ENCODE measurements at places on chromosomes 12 and 14. TPM values are rescaled to one million over a fixed set of nuclear protein-coding genes. Genes with fewer than 3 reads are reported as not detected.

DNA sequence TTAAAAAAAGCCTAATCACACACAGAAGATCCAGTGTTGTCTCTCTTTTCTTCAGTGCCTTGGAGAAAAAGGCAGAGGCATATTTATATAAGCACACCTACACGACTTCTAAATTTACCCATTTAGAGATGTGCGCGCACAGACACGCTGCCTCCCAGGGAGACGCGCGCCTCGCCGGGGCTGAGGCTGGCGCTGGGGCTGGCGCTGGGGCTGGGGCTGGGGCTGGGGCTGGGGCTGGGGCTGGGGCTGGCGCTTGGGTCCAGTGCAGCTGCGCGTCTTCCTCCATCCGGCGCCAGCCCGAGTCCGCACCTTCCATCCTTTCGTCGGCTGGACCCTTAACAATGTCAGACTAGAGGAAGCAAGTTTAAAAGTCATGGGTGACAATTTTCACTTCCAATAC lies 118.4 kb upstream of the ARID2 start:
- DNase-seq: no peak

GRCh38 chr14:22386924-22387775 lies 201.9 kb downstream of the DAD1 start:
- DNase-seq: peak; percentile 77

- no peak for DNase-seq
Measured at GRCh38 chr12:42166501-42166900, 21.8 kb upstream of the GXYLT1 start.

DNA sequence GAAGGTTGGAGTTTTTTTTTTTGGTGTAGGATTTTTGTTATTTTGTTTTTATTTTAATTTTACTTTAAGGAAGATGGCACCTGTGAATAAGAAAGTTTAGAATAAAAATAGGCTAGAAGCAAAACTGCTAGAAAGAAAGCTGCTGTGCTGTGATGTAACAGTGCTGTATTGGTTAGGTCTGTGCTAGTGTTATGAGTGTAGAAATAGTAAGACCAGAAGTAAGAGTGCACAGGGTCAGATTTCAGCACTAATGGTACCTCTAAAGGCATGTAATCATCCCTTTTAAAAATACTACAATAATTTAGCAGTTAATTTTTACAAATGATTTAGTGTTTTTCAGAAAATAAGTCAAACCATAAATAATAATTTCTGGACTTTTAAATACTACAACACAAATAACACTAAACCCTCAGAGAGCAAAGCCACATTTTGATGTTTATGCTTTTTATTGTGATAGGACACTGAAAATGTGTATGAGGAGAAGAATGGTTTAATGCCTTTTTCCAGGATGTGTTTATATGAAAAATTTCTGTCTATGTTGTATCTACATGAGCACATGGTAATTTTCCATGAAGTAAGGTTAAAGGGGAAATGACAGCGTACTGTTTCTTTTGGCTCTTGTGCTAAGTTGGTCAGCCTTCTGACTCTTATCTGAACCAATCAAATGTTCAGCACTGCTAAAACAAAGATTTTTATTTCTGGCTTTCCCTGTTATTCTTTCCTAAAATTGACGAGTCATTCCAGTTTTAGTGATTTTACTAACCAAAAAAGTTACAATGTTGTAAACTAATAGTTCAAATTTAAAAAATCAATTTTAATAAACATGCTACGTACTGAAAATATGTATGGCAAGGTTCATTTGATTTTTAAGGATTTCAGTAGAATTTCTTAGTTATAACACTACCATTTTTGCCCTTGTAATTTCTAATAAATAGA lies 96.1 kb downstream of the PPHLN1 start:
- DNase-seq: peak; percentile 7

GRCh38 chr12:71142016-71142415 lies 15.8 kb downstream of the TSPAN8 start:
- DNase-seq: no peak

- no peak for DNase-seq
Measured at GRCh38 chr14:99777951-99778350, 15.3 kb upstream of the EML1 start.

GRCh38 chr14:73136387-73137225 lies at the start of gene PSEN1:
TSS of gene PSEN1 (plus strand) at chr14:73136507. CDS start at chr14:73148020, 11,513 bp downstream.
- peak; percentile 79 for DNase-seq

DNA sequence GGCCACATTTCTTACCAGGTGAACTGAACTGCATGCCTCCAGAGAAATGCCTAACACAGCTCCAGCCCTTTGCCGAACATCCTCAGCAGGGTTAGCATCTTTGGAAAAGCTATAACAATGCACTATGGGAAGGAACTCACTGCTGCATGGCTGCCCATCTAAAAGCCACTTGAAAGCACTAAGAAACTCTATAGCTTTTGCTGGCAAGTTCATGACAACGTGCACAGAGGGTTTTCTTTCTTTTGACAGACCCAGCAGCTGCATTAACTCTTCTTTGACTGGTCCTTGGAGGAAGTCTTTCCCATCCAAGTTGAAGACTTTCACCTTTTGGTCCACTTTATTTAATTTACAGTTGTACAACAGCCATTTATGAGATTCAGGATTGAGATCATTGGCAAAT lies 5.3 kb downstream of the TRMT5 start:
- no peak for DNase-seq

DNA sequence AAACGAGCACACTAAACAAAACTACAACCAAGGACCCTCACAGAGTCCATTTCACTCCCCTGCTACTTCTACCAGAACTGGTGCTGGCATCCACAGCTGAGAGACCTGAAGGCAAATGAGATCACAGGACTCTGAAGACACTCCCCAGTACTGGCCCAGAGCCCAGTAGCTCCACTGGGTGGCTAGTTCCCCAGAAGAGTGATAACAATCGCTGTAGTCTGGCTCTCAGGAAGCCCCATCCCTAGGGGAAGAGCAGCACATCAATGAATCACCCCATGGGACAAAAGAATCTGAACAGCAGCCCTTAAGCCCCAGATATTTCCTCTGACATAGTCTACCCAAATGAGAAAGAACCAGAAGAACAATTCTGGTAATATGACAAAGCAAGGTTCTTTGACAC lies 190.7 kb upstream of the BMP4 start:
- no peak for DNase-seq

GRCh38 chr12:84421103-84421502 lies 491.5 kb downstream of the SLC6A15 start:
- no peak for DNase-seq

DNA sequence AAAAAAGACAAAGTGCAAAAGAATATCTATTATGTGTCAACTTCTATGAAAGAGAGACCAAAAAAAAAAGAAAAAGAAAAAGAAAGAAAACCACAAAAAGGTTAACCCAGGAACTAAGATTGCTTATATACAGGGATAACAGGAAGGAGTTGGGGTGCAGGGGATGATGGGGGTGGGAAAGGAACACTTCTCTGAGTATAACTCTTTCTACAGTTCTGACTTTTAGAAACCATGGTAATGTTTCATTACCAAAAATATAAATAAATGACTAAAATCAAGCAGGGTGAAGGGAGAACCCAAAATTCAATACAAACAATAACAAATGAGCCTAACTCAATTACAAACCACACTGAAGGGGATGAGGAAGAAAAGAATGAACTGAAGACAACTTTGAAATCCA lies 9.1 kb downstream of the IFNG-AS1 start:
- DNase-seq: no peak

DNA sequence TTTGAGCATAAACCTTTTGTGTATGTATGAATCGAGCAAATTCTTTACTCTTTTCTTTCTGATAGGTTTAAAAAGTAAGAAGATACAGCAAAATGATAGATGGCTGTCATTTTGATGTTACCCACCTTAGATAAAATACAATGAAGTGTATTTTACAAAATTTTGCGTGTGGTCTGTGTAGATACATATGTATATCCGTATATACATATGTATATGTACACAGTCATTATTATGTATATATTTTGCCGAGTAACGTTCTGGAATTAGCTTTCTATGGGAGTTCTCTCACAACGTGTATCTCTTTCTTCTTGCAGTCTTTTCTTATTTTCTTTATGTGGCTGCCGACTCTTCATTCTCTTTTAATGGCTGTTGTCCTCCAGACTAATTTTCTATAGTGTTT lies 32.4 kb upstream of the CHPT1 start:
- no peak for DNase-seq

DNA sequence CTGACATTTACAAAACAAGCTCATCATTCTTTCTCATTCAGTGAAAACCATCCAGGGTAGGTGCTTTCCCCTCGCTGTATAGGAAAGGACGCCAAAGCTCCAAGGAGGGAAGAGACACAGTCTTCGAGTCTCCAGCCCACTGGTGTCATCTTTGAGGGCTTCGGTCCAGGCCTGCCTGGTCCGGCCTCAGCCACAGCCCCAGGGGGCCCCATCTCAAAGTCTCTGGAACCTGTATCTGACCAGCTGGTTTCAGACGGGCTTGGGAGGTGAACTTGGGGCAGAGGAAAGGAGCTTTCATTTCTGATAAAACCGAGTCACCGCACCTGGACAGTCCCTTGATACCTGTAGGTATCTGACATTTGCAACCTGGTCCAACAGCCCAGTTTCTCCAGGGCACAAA lies 229.5 kb upstream of the RTL1 start:
- no peak for DNase-seq

- DNase-seq: no peak
Measured at GRCh38 chr12:104955703-104956102, 2.4 kb downstream of the SLC41A2 start.

GRCh38 chr12:125564753-125565152 lies 499.5 kb downstream of the AACS start:
- DNase-seq: no peak

DNA sequence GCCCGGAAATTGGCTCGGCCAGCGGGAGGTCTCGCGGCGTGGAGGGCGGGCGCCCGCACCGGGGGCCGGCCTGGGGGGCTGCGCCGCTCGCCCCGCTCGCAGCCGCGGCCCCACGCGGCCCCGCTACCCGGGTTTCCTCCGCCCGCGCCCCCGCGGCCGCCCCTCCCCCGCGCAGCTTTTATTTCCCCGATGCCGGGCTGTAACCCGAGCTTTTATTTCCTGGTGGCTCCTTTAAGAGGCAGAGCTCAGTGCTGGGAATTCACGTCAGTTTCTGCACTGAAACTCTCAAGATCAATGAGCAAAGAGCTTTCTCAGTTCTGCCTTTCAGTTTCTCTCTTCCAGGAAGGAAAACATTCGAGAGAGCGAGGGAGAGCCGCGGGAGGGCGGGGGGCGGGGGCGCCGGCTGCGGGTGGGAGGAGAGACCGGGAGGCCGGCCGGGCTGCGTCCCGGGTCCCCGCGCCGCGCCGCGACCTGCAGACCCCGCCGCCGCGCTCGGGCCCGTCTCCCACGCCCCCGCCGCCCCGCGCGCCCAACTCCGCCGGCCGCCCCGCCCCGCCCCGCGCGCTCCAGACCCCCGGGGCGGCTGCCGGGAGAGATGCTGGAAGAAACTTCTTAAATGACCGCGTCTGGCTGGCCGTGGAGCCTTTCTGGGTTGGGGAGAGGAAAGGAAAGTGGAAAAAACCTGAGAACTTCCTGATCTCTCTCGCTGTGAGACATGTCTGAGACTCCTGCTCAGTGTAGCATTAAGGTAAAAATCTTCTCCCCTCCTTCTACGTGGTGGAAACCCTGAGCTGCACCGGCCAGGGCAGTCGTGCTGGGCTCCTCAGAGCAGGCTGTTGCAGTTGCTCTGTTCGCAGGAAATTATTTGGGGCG lies at the start of gene ETV6:
TSS of gene ETV6 (plus strand) at position 262 of the 873 bp plus-strand sequence. CDS start at position 716, 454 bp downstream.
- DNase-seq: peak; percentile 86

- no peak for DNase-seq
Measured at GRCh38 chr14:36167431-36167830, 9.1 kb downstream of the PTCSC3 start.

- DNase-seq: no peak
Measured at GRCh38 chr12:113161415-113162016, 12.0 kb downstream of the CFAP73 start.

- DNase-seq: no peak
Measured at GRCh38 chr14:100658181-100658886, 68.4 kb upstream of the DLK1 start.

DNA sequence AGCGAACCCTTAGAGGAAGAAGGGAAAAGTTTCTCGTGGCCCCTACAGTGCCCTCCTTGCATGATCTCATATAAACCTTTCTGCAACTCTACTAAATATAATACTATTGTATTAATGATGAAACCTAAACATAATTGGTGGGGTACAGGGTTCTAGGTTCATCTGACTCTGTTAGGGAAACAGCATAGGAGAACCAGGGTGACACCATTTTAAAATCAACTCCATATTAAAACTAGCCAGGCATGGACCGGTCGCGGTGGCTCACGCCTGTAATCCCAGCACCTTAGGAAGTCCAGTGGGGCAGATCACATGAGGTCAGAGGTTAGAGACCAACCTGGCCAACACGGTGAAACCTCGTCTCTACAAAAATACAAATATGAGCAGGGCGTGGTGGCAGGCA lies 15.0 kb upstream of the RND1 start:
- no peak for DNase-seq

- DNase-seq: no peak
Measured at GRCh38 chr12:51937926-51938325, 13.6 kb upstream of the ACVR1B start.

DNA sequence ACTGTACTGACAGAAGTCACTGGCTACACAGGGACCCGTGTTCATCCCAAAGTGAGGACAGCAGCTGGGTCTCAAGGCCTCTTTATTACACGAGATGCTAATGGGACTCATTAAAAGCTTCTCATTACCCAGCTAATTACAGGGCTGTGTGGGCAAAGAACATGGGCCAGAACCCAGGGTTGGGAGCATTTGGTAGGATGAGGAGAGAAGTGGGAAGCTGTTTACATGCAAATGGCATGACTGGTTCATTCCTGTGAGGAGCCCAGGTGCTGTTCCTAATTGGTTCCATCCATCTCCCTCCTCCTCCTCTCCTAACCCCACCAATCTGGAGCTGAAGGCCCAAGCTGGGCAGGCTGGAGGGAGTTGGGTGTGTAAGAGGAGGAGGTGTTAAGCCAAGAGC lies 8.9 kb upstream of the TAC3 start:
- DNase-seq: no peak

DNA sequence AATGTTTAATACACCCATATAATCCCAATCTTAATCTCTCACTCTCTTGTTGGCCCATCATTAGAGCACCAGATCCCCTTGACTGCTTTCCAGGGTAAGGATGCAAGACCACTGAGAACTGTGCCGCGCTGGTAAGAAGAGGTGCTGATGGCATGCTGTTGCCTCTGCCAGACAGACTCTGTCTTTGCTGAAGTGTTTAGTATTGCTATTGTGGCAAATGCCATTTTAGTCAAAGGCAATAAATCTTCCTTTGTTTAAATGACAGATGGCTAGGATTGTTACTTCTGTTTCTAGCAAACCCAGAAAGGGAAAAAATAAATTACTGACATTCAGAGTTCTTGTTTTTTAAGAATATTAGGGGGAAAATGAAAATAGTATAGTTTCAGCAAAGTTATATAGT lies 152.3 kb downstream of the MON2 start:
- DNase-seq: no peak

GRCh38 chr14:21019366-21019765 lies 5.5 kb downstream of the NDRG2 start:
- no peak for DNase-seq

Gene NACA
- total RNA-seq: 1,218 TPM

Gene SCNN1A
- 0.56 TPM for total RNA-seq

Gene HOXC6
- total RNA-seq: 0.38 TPM

Gene TMED8
- total RNA-seq: 31.9 TPM

Gene ZFHX2
- total RNA-seq: 1.8 TPM

Gene CHGA
- total RNA-seq: not detected

Gene MANSC4
- not detected for total RNA-seq

Gene TAS2R13
- 1.0 TPM for total RNA-seq

Gene STAC3
- total RNA-seq: 5.7 TPM

All from GM12878 (cell line).